ENCODE measurements at places on chromosomes 7 and 10.

DNA sequence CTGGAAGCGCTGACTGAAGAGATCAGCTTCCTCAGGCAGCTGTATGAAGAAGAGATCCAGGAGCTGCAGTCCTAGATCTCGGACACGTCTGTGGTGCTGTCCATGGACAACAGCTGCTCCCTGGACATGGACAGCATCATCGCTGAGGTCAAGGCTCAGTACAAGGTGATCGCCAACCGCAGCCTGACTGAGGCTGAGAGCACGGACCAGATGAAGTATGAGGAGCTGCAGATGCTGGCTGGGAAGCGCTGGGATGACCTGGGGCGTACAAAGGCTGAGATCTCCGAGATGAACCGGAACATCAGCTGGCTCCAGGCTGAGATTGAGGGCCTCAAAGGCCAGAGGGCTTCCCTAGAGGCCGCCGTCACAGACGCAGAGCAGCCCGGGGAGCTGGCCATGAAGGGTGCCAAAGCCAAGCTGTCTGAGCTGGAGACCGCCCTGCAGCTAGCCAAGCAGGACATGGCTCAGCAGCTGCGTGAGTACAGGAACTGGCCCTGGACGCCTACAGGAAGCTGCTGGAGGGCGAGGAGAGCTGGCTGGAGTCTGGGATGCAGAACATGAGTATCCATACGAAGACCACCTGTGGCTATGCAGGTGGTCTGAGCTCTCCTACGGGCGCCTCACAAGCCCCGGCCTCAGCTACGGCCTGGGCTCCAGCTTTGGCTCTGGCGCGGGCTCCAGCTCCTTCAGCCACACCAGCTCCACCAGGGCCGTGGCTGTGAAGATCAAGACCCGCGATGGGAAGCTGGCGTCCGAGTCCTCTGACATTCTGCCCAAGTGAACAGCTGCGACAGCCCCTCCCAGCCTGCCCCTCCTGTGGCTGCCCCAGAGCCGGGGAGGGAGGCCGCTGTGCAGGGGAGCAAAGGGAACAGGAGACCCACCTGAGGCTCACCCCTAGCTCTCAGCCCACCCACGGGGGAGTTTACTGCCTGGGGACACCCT lies 24.9 kb upstream of the AMPH start:
- no peak for DNase-seq

DNA sequence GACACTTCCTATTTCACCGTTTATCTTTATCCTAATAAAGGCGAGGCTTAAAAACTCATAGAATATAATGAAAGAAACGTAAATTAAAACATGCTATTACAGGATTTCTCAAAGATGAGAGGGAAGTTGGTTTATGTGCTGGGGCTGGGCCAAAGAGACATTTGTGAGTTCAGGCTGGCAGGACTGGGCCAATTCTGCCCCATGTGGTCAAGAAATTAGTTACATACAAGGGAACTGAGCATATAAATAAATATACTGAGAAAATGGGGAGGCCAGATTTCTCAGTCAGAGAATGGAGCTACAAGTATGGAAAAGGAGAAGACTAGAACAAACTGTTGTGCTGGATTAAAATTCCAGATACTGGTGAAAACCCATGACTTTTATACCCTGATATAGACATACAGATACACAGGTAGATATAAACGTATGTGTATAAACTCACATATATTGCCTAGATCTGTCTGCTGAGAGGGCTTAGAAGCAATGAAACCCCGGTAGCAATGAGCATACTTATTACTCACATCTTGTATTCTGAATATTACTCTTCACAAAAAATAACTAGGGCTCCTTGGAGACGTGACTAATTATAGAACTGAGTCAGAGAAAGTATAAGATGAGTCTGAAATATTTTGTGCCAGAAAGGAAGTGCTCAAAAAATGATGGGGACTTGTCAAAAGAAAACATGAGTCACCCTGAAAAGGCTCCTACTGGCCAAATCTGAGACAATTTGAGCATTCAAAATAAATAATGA lies 155.7 kb upstream of the FGFR2 start:
- no peak for DNase-seq

GRCh38 chr10:130551676-130552075 lies 415.5 kb downstream of the GLRX3 start:
- no peak for DNase-seq

DNA sequence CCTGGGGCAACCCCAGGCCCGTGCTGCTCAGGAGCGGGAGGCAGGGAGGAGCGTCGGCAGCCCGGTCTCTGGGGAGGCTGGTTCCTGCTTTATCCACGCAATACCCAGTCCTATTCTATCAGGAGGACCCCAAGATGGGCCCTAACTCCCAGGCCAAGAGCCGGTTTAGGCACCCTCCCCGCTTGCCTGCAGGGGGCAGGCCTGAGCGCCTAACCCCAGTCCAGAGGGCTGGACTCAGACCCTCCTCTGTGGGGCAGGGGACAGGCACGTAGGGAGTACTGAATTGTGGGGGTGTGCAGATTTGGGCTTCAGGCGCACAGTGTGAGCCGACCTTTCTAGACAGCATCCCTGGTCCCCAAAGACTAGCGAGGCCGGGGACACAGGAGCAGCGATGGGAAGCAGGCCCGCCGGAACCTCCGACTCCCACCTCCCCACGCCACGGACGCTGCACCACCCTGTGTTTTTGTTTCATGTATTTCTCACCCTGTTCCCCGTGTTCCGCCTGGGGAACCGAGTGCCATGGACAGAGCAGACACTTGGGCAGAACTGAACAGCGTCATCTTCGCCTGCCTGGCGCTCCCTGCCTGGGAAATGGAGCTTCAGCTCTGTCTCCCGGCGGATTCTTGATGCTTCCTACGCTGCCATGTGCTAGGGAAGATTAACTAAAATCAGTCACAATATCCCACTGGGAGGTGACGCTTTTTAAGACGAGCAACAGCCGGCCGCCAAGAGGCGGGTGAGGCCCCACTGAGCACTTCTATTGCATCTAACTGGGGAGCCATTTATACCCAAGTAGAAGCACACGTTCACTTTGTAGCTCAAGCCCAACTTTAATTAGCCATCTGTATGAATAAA lies 5.3 kb downstream of the NUDT1 start:
- no peak for DNase-seq

DNA sequence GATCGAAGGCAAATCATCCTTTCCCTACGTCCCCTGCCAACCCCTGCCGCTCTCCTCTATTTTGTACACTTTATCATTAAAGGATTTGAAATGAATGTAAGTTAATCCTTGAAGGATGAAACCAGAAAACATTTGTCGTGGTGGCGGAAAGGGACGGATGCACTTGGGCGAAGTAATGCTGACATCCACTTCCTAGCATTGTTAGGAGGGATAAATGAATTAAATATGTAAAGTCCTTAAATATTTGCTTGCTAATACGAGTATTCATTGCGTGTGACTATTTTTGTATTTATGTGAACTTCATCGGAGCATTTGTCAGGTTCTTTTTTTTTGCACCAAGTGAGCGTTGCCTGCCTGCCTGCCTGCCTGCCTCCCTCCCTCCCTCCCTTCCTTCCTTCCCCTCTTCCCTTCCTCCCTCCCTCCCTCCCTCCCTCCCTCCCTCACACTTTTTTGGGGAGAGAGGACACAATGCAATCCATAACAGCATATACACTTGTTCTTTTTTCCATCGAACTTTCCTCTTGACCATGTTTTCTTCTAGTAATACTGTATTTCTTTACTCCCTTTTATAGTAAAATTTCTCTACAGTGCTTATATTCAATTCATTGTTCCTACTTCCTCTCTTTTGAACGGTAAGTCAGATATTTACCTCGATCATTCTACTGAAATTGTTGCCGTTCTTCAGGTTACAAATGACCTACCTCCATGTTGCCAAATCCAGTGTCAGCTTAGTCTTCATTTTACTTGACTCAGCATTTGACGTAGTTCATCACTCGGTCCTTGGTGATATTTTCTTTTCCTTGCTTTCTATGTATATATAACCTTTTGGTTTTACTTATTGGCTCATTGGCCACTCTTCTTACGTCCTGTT lies 831 bp downstream of the CCDC7 start:
- no peak for DNase-seq

DNA sequence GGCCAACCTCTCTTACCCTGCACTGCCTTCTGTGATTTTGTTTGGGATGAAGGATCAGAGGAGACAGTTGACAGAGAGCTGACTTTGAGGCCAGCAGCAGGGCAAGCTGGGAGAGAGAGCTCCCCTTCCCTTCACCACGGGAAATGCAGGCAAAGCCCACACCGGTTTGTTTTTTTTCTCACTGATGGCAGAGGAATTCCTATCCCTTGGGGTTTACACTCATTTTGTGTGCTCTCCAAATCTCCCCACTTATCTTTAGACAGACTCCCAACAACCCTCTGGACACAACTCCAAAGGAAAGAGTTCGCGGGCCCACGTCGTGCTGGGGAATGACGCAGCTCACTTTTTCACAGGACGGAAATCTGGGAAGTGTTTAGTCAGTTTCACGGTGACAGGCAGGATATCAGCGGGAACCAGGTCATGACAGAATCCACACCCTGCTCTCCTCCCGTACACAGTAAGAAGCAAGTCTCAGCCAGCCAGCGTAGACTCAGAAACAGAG lies 68.3 kb upstream of the FAM171A1 start:
- DNase-seq, result no peak

GRCh38 chr10:110429301-110429700 lies 68.4 kb upstream of the DUSP5 start:
- no peak for DNase-seq

- DNase-seq, result no peak
These were observed 110.5 kb downstream of the IPMK start for GRCh38 chr10:58157076-58157766.

- no peak for DNase-seq
These were observed 25.0 kb downstream of the BCCIP start for GRCh38 chr10:125848371-125848770.

DNA sequence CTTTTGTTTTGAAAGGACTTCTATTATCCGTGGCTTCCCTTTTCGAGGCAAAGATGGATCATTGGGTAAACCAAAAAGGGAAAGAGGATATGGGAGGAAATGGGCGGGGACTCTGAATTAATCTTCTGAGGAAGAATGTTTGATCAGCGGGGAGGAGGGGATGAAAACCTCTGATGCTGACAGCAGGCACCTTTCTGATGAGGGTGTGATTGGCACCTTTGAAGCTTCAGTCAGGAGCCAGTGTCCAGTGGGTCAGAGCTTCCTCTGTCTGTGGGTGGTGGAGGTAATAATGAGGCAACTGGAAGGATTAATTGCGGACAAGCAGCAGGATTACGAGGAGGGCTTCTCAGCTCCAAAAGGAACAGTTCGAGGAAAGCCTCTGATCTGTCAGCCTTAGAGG lies 877.6 kb downstream of the LRMDA start:
- no peak for DNase-seq

- no peak for DNase-seq
These were observed 29.4 kb upstream of the TNRC18 start for GRCh38 chr7:5452937-5453540.

GRCh38 chr7:158301207-158301606 lies 286.4 kb downstream of the PTPRN2 start:
- no peak for DNase-seq

DNA sequence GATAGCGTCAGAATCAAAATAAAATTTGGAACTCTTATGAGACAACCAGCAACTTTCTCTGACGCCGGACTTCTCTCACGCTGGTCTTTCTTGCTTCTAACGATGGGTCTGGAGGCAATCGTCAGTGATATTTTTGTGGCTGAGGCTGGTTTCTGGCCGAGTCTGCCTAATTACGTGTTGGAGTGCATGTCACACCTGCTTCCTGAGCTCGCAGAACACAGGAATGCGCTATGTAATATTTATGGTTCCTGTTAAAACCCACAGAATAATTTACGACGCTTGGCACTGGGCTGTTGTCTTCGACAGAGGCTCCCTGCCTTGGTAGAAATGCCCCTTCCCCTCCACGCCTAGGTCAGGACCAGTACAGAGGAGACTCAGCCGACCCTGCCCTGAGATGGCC lies 64.9 kb downstream of the NPTX2 start:
- no peak for DNase-seq

DNA sequence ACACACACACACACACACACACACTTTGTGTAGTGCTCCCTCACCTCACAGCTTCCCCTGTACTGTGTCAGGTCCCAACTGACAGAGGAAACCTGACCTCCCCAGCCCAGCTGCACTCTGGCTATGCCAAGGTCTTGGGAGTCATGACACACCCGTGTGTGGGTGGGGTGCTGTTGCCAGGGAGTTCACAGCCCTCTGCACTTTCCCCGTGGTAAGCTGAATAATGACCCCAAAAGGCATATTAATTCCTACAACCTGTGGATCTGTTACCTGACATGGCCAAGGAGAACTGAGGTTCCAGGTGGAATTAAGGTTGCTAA lies 8.9 kb upstream of the NANOS1 start:
- no peak for DNase-seq

DNA sequence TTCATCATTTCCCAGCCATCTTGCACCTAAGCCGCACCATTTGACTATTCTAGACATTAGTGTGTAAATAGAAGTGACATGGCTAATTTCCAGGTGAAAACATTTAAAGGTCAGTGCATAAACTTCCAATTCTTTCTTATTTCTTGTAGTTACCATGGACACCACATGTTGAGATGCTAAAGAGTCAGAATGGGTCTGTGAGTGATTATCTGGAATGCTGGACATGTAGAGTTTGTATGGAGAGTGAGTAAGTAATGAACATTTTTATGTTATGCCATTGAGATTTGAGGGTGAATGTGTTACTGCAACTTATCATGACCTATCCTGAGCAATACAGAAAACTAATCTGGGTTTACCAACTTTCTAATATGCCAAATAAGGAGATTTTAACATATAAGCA lies 60.4 kb downstream of the MEOX2 start:
- DNase-seq, result no peak

- DNase-seq, result no peak
These were observed 10.7 kb downstream of the KMT2E start for GRCh38 chr7:105024734-105025133.

DNA sequence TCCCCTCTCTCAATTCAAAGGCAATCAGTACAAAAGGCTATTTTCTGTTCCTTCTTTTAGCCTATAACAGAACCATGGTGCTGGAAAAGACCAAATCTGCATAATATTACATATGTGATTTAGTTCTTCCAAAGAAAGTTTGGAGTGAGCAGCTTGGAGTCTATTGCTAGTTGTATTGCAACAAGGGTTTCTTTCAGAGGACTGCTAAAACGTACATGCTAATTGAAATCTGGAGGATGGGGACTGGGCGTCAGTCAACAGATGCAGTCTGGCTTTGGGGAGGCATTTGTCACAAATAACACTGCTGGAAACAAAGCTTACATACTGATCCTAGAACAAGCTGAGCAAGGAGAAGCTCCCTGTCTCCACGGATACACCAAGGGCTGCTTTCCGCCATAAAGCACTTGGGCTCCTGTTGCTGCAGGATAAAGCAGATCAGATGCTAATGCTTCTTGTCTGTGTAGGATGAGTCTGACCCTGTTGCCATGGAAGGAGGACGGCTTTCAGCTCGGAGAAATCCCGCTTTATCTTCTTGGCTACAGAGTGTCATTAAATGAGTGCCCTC lies 883.5 kb downstream of the SORCS1 start:
- no peak for DNase-seq

All from stimulated activated CD8-positive, alpha-beta memory T cell treated with anti-CD3 and anti-CD28 coated beads, Interleukin-7, amount 100 ng/mL, for 4 hours (primary cell).